ENCODE measurements at places on chromosomes 2 and 18.

DNA sequence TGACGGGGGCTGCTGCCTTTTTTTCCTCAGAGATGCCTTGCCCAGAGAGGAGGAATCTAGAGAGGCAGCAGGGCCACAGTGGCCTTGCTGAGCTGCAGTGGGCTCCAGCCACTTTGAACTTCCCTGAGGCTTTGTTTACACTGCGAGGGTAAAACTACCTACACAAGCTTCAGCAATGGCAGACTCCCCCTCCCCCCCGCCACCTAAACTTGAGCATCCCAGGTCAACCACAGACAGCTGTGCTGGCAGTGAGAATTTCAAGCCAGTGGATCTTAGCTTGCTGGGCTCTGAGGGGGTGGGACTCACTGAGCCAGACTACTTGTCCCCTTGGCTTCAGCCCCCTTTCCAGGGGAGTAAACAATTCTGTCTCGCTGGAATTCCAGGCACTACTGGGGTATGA is 11.8 kb downstream of the SYT4 start:
- no peak for DNase-seq

GRCh38 chr2:23199115-23199918 is 185.7 kb upstream of the KLHL29 start:
- no peak for DNase-seq

- no peak for DNase-seq
Measured at GRCh38 chr18:77078690-77079070, 53.9 kb downstream of the MBP start.

- no peak for DNase-seq
Measured at GRCh38 chr2:236237468-236238190, 26.6 kb downstream of the ASB18 start.

GRCh38 chr2:60597346-60597745 is 43.9 kb upstream of the BCL11A start:
- DNase-seq = no peak

GRCh38 chr18:54878159-54878622 is 49.9 kb downstream of the RAB27B start:
- DNase-seq = no peak

DNA sequence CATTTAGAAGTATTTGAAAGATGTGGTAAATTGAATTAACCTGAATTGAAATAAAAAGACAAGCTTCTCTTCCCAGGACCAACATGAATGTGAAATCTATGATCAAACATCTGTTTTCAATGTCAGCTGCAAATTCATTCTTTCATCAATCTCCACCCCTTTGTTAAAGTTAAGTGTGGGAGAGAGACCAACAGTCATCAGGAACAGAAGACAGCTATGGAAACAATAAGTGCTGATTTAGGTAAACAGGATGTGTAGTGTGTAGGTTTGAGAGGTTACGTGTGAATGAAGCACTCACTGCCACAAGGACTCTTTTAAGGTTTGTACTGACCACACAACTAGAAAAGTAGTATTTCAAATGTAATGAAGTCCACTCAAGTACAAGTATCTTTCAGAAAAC is 1659.8 kb upstream of the CELF4 start:
- no peak for DNase-seq

GRCh38 chr2:229340086-229340760 is 69.1 kb upstream of the PID1 start:
- DNase-seq = no peak

- DNase-seq = peak; percentile 17
Measured at GRCh38 chr2:111930875-111931274, 32.5 kb downstream of the MERTK start.

DNA sequence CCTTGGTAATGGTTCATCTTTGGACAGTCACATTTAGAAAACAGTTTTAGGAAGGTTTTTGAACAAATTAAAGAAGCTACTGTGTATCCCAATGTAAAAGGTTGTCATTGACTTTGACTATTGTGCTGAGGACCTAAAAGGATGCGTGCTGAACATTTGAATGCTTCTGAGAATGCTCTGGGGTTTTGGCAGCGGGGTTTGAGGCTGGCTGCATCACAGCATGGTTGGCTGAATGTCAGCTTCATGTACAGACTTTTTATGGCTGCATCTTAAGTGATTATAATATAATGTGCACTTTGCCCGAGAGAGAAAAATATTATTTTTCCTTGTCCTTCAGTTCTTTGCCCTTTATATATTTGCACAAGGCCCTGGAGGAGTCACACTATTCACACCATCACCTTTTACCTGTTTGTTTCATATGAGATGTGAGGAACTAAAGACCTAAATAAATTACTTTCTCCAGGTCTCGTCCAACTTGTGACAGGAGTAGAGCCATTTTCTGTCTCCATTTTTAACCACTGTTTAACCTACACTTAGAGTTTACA is 125.9 kb downstream of the CCDC85A start:
- DNase-seq = no peak

GRCh38 chr18:23057096-23057495 is 78.2 kb upstream of the CABLES1 start:
- DNase-seq = no peak

GRCh38 chr2:224669449-224669848 is 46.7 kb downstream of the CCDC195 start:
- DNase-seq = no peak

- no peak for DNase-seq
Measured at GRCh38 chr2:182133195-182133891, 147.7 kb downstream of the PPP1R1C start.

- no peak for DNase-seq
Measured at GRCh38 chr2:208175840-208176153, 12.4 kb upstream of the CRYGA start.

GRCh38 chr2:106307860-106308259 is 113.8 kb upstream of the UXS1 start:
- DNase-seq = no peak
